ENCODE measurements at places on chromosomes 2 and 18.

DNA sequence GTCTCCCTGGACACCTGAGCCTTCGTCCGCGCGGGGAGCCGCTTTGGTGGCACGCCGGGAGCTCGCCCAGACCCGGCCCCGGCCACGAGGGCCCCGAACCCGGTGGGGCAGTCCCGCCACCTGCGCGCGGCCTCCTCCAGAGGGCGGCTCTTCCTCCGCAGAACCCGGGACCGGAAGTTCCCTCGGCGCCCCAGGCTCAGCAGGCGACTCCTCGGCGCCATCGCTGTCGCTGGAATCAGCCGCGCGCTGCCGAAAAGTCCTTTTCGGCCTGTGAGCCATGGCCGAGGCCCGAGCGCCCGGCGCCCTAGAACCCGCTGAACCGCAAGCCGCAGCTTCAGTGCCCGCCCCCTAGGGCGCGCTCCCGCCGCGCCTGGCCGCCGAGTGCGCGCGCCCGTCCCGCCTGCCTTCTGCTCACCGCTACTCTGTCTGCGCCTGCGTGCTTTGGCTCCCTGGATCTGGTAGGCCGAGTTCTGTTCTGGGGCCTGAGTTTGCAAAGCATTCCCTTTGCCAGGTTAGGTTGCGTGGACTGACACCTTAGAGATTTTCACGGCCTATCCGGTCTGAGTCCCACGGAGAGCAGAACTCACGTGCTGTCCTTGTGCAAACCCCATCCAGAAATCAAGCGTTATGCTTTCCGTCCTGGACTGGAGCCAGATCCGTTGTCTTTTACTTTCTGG, at the start of gene GCFC2:
Gene GCFC2, minus strand, starts transcription at position 339 of the 677 bp plus-strand sequence. Its CDS starts 60 bp downstream, at position 279.
- DNase-seq, result peak; percentile 43

GRCh38 chr2:105872142-105872728, 127.5 kb downstream of the NCK2 start:
- no peak for DNase-seq

DNA sequence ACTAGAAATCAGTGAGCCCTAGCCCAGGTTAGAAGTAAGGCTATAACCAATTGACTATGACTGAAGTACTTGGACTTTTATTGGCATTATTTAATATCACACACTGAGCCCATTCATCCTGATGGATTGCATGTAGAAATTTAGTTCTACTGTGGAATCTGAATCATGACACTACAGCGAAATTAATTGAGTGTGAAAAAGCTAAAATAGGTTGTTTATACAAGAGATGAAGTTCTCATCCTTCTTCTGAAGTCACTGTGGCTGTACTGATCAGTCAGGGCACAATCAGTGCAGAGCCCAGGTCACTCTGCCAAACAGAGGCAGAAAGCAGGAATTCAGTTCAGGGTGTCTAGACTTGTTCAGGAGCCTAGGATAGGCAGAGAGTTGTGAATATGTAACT, 158.9 kb downstream of the BABAM2 start:
- DNase-seq, result no peak

DNA sequence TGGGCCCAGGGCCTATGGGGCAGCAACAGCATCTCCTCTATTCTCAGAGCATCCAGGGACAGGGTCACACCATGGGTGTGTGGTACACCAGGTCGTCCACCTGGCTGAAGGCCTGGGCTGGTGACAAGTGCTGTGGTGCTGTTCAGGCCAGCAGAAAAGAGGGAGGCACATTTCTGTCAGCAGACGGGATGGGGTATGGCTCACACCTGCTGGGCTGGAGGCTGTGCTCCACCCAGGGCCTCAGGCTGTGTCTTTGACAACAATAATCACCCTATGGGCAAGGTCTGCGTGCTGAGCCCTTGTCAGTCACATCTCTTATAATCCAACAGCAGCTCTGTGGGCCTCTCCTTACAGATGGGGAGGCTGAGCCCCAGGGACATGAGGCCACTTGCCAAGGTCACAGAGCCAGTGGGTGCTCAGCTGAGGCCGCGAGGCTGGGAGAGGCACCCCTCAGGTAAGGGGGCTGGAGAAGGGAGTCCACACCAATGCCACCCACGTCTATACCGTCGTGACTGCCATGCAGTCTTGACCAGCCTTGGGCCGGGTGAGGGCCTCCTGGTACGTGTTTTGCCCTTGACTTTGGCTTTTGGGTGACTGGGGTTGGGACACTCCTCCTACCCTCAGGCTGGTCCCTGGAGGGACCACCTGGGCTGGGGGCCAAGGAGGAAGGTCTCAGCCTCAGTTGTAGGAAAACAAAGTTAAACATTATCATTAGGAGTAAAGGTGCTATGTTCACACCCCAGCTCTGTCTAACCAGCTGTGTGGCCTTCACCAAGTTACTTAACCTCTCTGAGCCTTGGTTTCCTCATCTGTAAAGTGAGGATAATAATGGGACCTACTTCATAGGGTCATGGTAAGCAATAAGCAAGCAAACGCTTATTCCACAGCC, 5.6 kb upstream of the HS6ST1 start:
- DNase-seq, result no peak

- no peak for DNase-seq
These were observed 295.9 kb upstream of the LINC00305 start for GRCh38 chr18:64444819-64445218.

Data from stimulated activated CD8-positive, alpha-beta memory T cell treated with anti-CD3 and anti-CD28 coated beads, Interleukin-4, amount 100 ng/mL, for 1 hour (primary cell).